Stimulated activated CD8-positive, alpha-beta memory T cell treated with anti-CD3 and anti-CD28 coated beads, Interleukin-4, amount 100 ng/mL, for 1 hour (primary cell): ENCODE measurements at places on chromosomes 4 and X.

- no peak for DNase-seq
Measured at GRCh38 chr4:11470438-11471045, 41.8 kb upstream of the HS3ST1 start.

DNA sequence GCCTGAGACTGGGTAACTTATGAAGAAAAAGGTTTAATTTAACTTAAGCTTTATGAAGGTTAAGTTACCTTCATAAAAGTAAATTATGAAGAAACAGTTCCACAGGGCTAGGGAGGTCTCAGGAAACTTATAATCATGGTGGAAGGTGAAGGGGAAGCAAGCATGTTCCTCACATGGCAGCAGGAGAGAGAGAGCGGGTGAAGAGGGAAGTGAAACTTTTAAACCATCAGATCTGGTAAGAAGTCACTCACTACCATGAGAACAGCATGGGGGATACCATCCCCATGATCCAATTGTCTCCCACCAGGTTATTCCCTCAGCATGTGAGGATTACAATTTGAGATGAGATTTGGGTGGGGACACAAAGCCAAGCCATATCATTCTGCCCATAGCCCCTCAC lies 944.7 kb upstream of the NDST4 start:
- no peak for DNase-seq

- DNase-seq = no peak
Measured at GRCh38 chr4:20251796-20252655, at the start of gene SLIT2. Gene SLIT2 (plus strand): TSS chr4:20251905. CDS start chr4:20253816, 1,911 bp downstream.

GRCh38 chrX:15142084-15142715 lies 127.7 kb downstream of the ASB9 start:
- DNase-seq = no peak

DNA sequence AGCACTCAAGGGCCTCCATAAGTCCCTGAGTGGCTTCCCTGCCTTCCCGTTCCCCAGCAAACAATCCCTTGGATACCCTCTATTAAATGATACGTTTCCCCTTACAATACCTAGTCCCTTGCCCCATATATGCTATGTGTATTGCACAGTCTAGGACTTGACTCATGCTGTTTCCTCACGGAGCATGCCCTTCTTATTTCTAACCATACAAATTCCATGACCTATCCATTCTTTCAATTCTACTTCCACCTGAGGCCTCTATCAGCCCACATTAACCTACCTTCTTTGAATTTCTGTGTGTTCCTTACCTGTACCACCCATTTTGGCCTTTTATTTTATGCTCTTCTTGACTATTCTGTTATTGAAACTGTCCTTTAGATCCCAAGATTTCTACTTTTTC lies 2.9 kb upstream of the PGRMC2 start:
- no peak for DNase-seq
